ENCODE measurements at places on chromosomes 4 and X.

GRCh38 chr4:40763228-40763716 is 13.5 kb downstream of the NSUN7 start:
- no peak overlapping the region for H3K4me3 ChIP-seq
- DNase-seq, result no peak
- H3K4me1 ChIP-seq, result peaks cover 10% of the 10 kb centered on the region
- no peaks in the 10 kb centered on the region for H3K36me3 ChIP-seq
- peaks cover 2% of the 10 kb centered on the region for H3K27me3 ChIP-seq
- no peak overlapping the region for H3K27ac ChIP-seq

DNA sequence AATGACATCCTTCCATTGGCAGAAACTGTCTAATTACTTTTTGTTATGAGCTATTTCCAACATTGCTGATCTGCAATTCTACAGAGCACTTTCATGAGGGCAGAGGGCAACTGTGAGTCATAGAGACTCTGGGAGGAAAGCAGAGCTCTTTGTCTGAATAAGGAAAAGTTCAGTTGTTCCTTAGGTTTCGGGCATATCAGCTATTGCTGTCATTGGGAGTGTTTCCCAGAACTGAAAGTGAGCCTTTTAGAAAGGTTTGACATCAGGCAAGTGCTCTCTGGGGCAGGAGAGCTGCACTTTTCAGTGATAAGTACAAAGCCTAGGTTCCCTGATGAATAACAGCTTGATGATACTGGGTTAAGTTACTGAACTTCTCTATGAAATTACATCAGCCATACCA is 119.2 kb upstream of the EDNRA start:
- H3K36me3 ChIP-seq, result no peaks in the 10 kb centered on the region
- no peak overlapping the region for H3K27ac ChIP-seq
- H3K4me1 ChIP-seq, result no peaks in the 10 kb centered on the region
- DNase-seq, result no peak
- H3K4me3 ChIP-seq, result no peak overlapping the region

DNA sequence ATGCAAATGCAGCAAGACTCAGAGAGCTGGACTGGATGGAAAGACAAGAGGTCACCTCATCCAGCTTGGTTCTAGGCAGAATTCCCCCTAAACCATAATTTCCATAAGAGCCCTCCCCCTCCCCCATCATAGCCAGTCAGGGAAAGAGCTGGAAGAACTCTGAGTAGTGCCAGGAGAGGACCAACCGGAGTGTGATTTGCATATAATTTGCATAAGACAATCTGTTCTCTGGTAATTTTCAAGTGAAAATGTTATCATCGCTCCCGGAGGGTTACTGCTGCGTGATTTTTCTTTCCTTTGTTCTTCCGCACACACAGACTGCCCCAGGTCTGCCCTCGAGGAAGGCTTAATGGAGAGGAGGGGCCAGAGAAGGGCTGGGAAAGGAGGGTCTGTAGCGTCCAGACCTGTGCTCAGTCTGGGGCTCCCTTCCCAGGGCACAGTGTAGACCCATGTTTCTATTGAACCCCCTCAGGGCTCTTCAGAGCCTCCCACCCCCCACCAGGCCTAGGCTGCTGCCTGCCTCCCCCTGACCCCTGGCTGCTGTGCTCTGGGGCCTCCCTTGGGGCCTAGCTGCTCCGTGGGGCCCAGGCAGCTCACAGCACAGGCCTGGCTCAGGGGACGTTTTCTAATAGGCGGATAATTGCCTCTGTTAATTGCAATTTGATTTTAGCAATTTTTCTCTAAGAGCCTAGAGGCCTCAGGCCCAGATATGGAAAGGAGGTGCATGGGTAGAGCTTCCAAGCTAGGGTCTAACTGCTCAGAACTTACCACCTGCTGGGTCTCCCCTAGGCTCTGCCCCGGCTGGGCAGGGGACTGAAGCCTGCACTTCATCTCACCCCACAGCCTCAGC is 90.4 kb upstream of the PJA1 start:
- DNase-seq, result no peak
- H3K27ac ChIP-seq, result no peak overlapping the region
- H3K4me1 ChIP-seq, result no peaks in the 10 kb centered on the region
- no peaks in the 10 kb centered on the region for H3K27me3 ChIP-seq

GRCh38 chr4:43337707-43338106 is 445.2 kb downstream of the GRXCR1 start:
- H3K4me3 ChIP-seq, result no peak overlapping the region
- H3K27me3 ChIP-seq, result no peaks in the 10 kb centered on the region
- DNase-seq, result no peak
- no peak overlapping the region for H3K27ac ChIP-seq
- no peaks in the 10 kb centered on the region for H3K36me3 ChIP-seq

GRCh38 chrX:118571836-118572235 is 76.2 kb downstream of the DOCK11 start:
- H3K27ac ChIP-seq, result no peak overlapping the region
- peaks cover 73% of the 10 kb centered on the region for H3K36me3 ChIP-seq
- no peaks in the 10 kb centered on the region for H3K4me1 ChIP-seq
- no peaks in the 10 kb centered on the region for H3K27me3 ChIP-seq
- H3K4me3 ChIP-seq, result no peak overlapping the region
- DNase-seq, result no peak

- no peak for DNase-seq
- H3K4me1 ChIP-seq, result no peaks in the 10 kb centered on the region
- no peak overlapping the region for H3K4me3 ChIP-seq
- no peaks in the 10 kb centered on the region for H3K27me3 ChIP-seq
- H3K27ac ChIP-seq, result no peak overlapping the region
- H3K36me3 ChIP-seq, result no peaks in the 10 kb centered on the region
Measured at GRCh38 chr4:111535792-111536191, 609.5 kb upstream of the FAM241A start.

- H3K27ac ChIP-seq, result no peak overlapping the region
- H3K27me3 ChIP-seq, result no peaks in the 10 kb centered on the region
- H3K36me3 ChIP-seq, result no peaks in the 10 kb centered on the region
- no peak for DNase-seq
- peaks cover 13% of the 10 kb centered on the region for H3K4me1 ChIP-seq
- H3K4me3 ChIP-seq, result no peak overlapping the region
Measured at GRCh38 chrX:80765220-80765625, 44.5 kb downstream of the BRWD3 start.

DNA sequence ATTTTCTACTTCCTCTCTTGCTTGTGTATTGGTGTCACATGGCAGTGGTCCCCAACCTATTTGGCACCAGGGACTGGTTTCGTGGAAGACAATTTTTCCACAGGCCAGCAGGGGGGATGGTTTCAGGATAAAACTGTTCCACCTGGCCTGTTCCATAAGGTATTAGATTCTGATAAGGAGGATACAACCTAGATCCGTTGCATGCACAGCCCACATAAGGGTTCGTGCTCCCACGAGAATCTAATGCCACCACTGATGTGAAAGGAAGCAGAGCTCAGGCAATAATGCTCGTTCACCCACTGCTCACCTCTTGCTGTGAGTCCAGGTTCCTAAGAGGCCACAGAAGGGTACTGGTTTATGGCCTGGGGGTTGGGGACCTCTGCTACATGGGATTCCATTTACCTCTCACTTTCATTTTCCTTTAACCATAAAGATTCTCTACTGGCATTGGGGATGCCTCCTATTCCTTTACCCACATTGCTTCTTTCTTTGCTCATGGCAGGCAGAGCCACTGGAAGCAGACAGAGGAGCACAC is 38.1 kb downstream of the SEC31A start:
- H3K4me3 ChIP-seq, result no peak overlapping the region
- no peaks in the 10 kb centered on the region for H3K27me3 ChIP-seq
- peaks cover 7% of the 10 kb centered on the region for H3K36me3 ChIP-seq
- no peak for DNase-seq

DNA sequence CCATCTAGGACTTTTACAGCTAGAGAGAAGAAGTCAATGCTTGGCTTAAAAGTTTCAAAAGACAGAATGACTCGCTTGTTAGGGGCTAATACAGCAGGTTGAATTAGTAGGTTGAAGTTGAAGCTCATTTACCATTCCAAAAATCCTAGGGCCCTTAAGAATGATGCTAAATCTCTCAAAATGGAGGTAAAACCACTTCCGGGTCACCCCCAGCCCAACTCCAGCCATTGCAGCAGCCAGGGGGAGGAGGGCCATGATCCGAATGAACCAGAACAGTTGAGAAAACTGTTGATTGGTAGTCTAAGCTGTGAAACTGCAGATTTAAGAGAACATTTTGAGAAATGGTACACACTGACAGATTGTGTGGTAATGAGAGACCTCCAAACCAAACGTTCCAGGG is 245.4 kb downstream of the HNRNPD start:
- H3K4me3 ChIP-seq, result no peak overlapping the region
- no peaks in the 10 kb centered on the region for H3K27me3 ChIP-seq
- no peak overlapping the region for H3K27ac ChIP-seq
- no peaks in the 10 kb centered on the region for H3K36me3 ChIP-seq
- peaks cover 5% of the 10 kb centered on the region for H3K4me1 ChIP-seq

DNA sequence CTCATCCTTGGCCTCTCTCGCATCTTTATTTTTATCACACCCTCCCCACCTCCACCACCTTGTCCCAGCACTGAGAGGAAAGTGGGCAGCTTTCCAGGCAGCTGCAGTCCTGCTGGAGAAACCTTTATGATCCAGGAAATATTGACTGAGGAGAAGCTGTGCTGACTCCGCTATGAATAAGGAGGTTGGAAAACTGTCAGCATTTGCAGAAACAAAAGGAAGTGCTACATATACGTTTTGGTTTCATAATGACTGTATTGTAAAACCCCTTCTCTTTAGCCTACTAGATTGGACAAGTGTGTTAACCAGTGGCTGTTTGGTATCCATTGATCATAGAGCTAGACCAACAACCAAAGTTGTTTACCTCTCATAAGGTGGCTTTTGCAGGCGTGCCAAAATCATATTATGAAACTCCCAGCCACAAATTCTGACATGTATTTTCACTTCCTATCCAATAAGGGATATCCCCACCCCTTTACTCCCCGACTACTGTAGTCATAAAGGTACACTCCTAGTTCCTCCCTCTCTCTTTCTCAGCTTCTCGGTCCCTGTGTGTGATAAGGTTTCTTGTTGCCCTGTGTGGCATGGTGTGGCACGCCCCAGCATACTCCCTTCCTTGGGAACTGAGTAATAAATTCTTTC is 88.4 kb downstream of the GPR143 start:
- no peaks in the 10 kb centered on the region for H3K27me3 ChIP-seq
- no peak overlapping the region for H3K4me3 ChIP-seq
- no peak overlapping the region for H3K27ac ChIP-seq
- H3K4me1 ChIP-seq, result peaks cover 30% of the 10 kb centered on the region
- H3K36me3 ChIP-seq, result peaks cover 7% of the 10 kb centered on the region
- no peak for DNase-seq

GRCh38 chr4:54727346-54727745 is 69.6 kb downstream of the KIT start:
- H3K4me1 ChIP-seq, result no peaks in the 10 kb centered on the region
- no peak overlapping the region for H3K4me3 ChIP-seq
- H3K27ac ChIP-seq, result no peak overlapping the region
- no peak for DNase-seq

GRCh38 chr4:56927196-56927595 is 19.5 kb downstream of the REST start:
- H3K27me3 ChIP-seq, result no peaks in the 10 kb centered on the region
- peaks cover 46% of the 10 kb centered on the region for H3K4me1 ChIP-seq
- H3K36me3 ChIP-seq, result peaks cover 11% of the 10 kb centered on the region
- H3K27ac ChIP-seq, result no peak overlapping the region
- DNase-seq, result no peak

DNA sequence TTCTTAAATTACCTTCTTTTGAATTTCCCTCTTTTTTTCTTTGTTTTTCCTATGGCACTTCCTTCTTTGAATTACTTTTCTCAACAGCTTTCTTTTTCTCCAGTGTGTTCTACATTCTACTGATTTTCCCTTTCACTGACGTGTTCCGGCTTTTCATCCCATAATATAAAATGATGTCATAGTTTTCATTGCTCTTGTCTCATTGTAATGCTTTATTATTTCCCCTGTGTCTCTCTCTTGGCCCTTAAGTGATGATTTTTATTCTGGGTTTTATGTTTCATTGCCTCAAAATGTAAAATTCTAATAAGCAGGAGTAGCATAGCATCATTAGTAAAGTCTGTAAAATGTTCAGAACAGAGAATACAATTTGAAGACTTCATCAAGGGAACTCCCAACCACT is 299.3 kb downstream of the KCTD8 start:
- H3K4me3 ChIP-seq, result no peak overlapping the region
- no peaks in the 10 kb centered on the region for H3K4me1 ChIP-seq
- no peak for DNase-seq
- H3K27me3 ChIP-seq, result no peaks in the 10 kb centered on the region
- H3K36me3 ChIP-seq, result peaks cover 6% of the 10 kb centered on the region

DNA sequence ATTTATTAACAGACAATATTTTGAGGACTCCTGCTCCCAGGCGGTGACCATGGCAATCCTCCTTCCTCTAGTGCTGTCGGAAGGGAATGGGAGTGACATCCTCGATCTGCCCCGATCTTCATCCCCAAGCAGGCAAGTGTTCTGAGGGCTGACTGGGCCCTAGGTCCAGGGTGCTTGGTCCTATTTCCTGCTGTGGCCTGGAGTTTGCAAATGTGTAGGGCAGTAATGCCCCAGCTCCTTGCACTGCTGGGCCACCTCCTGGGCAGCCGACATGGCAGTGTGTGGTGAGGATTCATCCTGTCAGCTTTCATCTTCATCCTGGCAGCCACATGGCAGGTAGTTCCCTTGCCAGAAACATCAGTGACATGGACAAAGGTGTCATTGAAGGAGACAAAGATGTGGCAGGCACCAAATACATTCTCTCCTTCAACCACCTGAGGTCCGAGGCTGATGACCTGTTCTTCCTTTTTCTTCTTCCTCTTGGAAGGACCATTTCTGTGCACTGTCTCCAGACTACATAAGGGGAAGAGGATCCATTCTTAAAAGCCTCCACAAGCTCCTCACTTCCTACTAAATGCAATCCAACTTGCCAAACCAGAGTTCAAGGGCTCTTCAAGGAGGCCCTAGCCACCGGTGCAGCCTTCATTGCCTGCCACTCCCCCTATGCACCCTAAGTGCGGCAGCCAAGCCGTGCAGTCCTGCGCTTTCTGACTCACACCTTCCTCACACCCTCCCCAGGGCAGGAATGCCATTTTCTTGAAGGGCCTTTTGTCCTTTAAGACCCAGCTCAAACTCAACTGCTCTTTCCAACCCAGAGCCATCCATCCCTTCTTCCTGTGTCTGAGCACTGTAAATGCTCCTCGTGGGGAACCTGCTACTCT is 65.7 kb downstream of the TMEM154 start:
- no peaks in the 10 kb centered on the region for H3K36me3 ChIP-seq
- no peak for DNase-seq
- no peak overlapping the region for H3K4me3 ChIP-seq
- H3K27me3 ChIP-seq, result peaks cover 23% of the 10 kb centered on the region

GRCh38 chr4:11259837-11260236 is 168.9 kb downstream of the HS3ST1 start:
- H3K27me3 ChIP-seq, result peaks cover 2% of the 10 kb centered on the region
- no peak overlapping the region for H3K4me3 ChIP-seq
- DNase-seq, result no peak
- H3K4me1 ChIP-seq, result no peaks in the 10 kb centered on the region

DNA sequence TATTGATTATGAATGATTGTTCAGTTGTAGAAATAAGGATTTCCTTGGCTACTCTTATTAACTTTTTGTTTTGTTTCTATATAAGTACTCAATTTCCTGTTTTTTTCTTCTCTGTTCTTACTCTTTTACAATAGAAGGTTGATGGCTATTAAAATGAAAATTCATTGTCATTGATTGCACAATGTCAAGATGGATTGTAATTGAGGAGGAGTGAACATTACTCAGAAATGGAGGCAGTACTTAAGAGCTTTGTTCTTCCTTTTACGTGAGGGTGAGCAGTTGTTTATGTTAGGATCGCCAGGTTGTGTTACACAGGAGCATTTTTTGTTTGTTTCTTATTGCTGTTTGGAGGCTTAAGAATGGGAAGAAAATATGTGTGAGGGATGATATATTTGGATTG is 2062.4 kb downstream of the ARAP2 start:
- DNase-seq, result no peak
- H3K4me1 ChIP-seq, result no peaks in the 10 kb centered on the region
- H3K27me3 ChIP-seq, result no peaks in the 10 kb centered on the region
- no peak overlapping the region for H3K27ac ChIP-seq
- no peak overlapping the region for H3K4me3 ChIP-seq

Data from naive thymus-derived CD8-positive, alpha-beta T cell (primary cell).